Hematopoietic multipotent progenitor cell (in vitro differentiated cells): ENCODE measurements at places on chromosomes 16 and 17.

GRCh38 chr16:54510685-54511221 lies 224.2 kb upstream of the IRX3 start:
- DNase-seq = no peak

GRCh38 chr17:41308918-41309359 lies at the start of gene KRTAP16-1:
Gene KRTAP16-1, minus strand, starts transcription at chr17:41309309. Its CDS starts 56 bp downstream, at chr17:41309253.
- DNase-seq = no peak

DNA sequence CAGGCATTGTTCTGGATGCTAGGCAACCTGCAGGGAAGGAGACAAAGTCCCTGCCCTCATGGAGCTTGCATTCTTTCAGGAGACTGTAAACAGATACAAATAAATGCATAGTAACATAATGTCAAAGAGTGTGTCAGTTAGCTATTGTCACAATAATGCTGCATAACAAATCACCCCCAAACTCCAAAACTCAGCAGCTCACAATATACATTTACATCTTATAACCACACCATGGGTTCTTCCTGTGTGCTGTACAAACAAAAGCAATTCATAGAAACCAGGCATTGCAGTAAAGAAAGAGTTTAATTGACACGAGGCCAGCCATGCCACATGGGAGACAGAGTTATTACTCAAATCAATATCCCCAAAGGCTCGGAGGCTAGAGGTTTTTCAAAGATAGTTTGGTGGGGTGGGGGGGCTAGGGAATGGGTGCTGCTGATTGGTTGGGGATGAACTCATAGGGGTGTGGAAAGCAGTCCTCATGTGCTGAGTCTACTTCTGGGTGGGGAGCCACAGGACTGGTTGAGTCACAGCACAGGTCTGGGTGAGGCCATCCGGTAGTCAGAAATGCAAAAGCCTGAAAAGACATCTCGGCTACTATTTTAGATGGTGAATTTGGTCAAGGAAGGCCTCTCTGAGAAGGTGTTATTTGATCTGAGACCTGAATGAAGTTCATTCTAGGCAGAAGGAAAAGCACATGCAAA lies 79.0 kb downstream of the GPRC5B start:
- DNase-seq = no peak

- no peak for DNase-seq
Measured at GRCh38 chr17:16001226-16001897, 1.7 kb downstream of the TTC19 start.

DNA sequence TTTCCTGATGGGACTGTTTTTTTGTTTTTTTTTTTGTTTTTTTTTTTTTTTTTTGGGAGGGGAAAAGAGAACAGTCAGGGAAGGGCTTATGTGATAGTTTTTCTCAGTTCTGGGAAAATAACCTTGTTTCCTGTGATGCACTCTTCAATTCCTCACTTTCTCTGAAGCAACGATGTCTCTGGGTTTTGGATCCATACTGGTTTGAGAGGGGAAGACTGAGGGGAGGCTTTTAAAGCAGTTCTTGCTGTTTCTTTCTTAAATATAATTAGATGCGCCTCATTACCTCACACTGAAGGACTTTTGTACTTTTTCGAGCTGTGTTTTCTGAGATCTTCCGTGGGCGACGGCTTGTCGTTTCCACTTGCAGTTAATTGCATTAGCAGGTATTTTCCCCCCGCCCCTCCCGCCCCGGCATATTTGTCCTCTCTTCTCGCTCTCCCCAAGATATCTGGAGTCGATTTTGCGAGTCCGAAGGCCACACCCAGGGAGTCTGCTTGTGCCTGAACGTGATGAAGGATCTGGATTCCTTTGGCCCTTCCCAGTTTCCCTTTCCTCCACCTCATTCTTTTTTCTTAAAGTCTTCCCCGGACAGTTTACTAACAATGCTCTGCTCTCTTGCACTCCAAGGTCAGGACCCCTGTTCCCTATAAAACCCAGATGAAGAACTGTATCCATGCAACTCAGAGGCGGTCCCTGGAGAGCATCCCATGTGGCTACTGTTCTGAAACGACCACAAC lies 125.2 kb upstream of the ZFHX3 start:
- DNase-seq = no peak

DNA sequence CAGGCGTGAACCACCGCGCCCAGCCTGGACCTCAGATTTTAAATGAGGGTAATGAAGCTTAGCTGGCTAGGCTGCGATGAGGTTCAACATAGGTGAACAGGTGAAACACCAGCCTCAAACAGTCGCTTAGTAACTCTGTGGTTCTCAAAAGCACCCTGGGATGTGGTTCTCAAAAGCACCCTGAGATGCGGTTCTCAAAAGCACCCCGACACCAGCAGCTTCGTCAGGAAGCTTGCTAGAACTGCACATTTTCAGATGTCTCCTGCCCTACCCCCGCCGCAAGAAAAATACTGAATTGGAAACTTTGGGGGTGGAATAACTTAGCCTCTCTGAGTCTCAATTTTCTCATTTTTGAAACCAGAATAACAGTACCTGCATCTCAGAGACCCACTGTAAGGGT lies 86.7 kb upstream of the XYLT1 start:
- no peak for DNase-seq

- no peak for DNase-seq
Measured at GRCh38 chr16:49488336-49488735, 114.7 kb downstream of the C16orf78 start.

- DNase-seq = no peak
Measured at GRCh38 chr17:10305398-10305797, 67.4 kb downstream of the MYH13 start.

DNA sequence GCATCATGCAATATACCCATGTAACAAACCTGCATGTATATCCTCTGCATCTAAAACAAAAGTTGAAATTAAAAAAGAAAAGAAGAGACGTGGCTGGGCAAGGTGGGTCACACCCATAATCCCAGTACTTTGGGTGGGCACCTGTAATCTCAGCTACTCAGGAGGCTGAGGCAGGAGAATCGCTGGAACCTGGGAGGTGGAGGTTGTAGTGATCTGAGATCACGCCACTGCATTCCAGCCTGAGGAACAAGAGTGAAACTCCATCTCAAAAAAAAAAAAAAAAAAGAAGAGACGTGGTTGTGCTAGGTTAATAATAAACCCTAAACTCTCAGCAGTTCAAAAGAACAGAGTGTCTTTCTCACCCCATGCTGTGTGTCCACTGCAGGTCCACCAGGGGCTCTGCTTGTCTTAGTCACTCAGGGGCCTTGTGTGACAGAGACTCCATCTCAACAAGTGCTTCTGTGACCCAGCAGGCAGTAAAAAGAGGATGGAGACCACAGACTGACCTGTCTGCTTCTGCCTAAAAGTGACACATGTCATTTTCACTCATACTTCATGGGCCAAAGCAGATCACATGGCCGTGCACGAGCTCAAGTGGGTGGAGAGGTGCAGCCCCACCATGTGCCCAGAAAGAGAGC lies 22.3 kb upstream of the N4BP1 start:
- no peak for DNase-seq

DNA sequence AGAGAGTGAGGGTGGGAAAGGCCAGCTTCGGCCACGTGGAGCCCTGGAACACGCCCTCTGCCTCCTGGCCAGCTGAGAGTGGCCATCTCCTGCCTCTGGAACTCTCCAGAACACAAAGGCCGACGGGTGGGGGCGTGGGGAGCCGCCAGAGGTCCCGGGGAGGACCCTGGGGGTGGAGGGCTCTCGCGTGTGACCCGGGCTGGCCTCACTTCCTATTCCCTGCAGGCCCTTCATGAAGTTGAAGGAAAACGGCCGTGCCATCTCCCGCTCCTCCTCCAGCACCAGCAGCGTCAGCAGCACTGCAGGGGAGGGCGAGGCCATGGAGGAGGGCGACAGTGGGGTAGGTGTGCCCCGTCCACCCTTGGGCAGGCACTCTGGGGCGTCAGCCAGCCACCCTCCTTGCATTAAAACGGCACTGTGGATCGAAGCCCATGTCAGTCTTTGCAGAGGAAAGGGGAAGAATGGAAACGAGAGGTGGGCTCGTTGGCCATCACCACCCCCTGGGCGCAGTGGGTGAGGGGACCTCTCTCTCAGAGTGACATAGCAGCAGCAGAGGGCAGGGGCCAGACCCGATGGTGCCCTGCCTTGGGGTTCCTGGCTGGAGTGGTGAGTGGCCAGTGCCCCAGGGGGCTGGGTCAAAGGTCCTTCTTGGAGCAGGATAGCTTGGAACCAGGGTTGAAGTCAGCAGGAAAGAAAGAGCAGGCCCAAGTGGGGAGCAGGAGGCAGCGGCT lies 37.1 kb downstream of the OR1D5 start:
- DNase-seq = no peak

GRCh38 chr16:1428511-1428910 lies 2.4 kb upstream of the PERCC1 start:
- peak; percentile 61 for DNase-seq

- no peak for DNase-seq
Measured at GRCh38 chr17:8934346-8934745, 31.2 kb downstream of the PIK3R5 start.

DNA sequence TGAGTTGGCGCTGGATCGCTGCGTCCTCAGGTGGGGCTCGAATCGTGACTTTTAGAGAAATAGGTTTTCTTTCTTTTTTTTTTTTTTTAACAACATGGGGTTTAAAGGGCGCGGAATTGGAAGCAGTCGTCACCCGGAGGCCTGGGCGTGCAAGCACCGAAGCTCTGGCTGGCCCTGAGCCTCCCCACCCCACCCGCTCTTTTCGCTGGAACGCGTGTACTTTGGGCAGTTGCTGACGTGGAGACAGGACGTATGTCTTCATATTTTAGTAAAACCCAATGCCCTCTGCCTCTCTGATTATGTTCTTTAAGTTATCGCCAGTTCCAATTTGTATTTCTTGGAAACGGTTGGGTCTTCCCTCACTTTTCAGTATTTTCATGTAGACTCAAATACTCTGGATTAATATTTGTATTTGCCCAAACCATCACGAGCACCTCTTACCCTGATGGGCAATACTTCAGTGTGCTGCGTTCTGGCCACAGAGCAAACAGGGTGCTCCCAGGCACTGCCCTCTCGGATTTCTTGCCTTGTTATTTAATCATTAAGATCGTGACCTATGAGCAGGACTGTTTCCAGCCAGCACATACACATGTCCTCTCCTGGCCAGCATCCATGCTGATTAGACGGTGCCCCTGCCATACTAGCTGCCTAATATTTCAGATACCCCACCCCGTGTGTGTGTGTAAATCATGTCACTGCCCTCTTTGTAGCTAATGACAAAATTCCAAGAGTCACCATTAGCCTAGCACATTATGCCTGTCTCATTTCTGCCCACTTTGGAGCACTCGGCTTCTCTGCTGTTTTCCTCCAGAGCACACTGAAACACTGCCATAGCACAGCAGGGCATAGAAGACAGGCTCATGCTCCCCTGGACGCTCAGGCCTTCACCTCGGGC lies 805 bp upstream of the C16orf95 start:
- DNase-seq = no peak

- peak; percentile 51 for DNase-seq
Measured at GRCh38 chr17:1055751-1056645, 59.1 kb downstream of the TIMM22 start.

DNA sequence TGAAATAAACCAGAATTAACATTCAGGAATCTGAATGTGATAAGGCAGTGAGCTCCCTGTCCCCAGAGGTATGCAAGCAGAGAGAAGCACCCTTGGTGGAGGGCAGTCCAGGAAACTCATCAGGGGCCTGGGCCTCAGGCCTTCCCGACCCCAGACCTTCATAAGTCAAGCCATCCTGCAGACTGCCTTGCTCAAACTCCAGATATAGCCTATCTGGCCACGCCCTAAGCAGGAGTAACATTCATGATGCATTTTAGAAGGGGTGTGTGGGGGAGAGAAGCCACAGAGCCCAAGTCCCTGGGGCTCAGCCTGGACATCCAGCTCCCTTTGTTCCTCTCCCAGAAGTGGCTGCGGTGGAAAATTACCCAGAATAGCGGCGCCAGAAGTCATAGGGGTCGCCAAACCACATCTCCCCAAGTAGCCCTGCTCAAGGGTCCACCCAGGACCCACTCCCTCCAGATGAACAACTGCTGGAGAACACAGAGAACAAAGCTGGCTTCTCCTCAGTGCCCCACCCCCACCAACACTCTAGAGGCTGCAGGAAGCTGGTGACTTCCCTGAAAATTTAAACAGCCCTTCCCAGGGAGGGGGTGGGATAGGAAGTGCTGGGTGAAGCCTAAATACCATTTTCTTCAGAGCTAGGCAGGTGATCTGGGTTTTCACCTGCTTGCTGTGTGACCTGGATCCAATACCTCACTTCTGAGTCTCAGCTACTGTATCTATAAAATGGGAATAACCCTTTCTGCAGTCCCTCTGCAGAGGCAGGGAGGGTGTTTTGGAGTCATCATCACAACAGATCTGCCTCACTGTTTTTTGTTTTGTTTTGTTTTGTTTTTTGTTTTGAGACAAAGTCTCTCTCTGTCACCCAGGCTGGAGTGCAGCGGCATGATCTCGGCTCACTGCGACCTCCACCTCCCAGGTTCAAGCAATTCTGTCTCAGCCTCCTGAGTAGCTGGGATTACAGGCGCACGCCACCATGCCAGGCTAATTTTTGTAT lies 1.5 kb upstream of the SREBF1 start:
- peak; percentile 50 for DNase-seq

DNA sequence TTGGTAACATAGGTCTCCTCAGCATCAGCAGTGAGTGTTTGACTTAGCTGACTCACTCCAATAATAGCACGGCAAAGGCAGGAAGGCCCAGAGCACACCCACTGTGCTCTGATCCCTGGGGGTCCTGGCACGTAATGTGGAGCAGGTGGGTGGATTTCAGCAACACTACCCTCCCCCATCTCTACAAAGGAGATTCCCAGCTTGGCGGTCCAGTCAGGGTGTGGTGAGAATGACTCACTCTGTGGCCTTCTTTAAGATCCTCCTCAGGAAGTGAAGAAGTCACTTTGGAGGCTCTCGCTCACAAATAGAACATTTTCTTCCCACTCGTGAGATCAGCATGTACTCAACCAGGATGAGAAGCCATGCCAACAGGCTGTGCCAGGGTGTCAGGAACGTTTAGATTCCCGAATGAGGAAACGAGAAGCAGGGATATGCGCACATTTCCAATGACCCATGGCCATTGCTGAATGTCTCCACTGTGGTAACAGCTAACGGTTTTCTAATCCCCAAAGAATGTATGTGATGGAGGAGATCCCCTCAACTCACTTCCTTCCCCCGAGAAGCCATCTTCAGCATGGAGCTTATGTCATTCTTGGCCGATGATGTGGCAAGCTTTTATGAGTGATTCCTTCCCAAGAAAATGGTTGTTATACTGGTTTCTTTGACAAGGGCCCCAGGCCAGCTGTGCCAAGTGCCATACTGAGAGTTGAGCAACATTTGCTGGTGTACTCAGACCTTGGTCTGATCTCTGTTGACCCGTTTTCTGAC lies 365.2 kb downstream of the C16orf95 start:
- DNase-seq = no peak

GRCh38 chr17:15498107-15498506 lies 30.7 kb upstream of the CDRT4 start:
- no peak for DNase-seq

DNA sequence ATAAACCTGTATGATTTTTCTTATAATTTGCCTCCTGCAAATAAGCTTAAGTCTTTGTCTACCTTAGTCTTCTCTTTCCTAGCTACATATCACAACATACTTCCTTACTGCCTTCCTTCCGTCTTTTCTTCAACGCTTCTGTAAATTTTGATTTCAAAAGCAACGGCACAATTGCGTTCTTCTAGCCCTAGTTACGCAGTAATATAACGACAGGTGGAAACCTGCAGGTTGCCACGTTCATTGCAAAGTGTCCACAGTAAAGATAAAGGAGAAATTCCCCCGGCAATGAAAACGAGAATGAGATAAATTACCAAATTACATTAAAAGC lies 546 bp upstream of the PSMD7 start:
- no peak for DNase-seq

GRCh38 chr17:20784100-20784665 lies 204.7 kb downstream of the CDRT15L2 start:
- DNase-seq = no peak
